ENCODE measurements at places on chromosomes 6 and 20. TPM values are rescaled to one million over a fixed set of nuclear protein-coding genes. Genes with fewer than 3 reads are reported as not detected.

- no peak for DNase-seq
Observed at GRCh38 chr6:155647354-155647753, 191.7 kb upstream of the NOX3 start.

- DNase-seq: no peak
Observed at GRCh38 chr6:21161707-21162106, 431.8 kb upstream of the SOX4 start.

- no peak for DNase-seq
Observed at GRCh38 chr20:18754030-18754652, 59.4 kb upstream of the SCP2D1 start.

DNA sequence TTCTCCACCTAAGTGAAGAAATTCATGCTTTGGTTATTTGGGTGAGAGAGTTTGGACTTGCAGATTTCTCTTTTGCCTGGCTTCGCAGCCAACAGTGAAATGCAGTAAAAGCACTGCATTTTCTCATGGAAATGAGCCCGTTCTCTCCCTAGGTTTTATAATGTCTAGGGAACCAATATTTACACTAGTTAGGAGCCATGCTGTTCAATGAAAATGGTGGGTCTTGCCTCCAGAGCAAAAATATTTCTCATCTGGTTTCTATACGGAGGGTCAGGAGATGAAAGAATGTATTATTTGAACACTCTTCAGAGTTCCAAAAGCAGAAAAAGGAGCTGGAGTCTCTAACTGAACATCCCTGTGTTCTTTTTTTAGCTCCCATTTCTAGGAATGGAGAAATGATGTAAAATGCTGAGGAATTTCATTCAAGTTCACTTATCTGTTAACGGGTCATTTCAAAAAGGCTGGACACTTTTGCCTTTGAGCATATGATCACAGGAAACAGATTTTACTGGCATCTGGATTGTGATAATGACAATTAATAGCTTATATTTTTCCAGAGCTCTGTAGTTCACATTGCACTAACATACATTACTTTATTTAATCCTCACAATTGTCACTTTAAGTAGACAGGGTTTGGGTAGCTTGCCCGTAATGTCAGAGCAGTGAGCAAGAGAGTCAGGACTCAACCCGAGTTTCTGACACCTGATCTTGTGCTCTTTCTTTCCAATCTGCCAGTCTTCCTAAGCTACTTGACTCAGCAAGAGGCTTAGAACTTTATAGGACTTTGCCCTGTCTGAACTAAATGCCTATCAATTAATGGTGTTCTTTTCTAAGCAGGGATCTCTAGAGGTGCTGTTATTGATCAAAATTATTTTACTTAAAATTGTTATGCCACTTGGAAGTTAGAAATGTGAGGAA lies 78.0 kb downstream of the PPP1R14C start:
- no peak for DNase-seq

- no peak for DNase-seq
Observed at GRCh38 chr6:43917878-43918382, 147.9 kb downstream of the VEGFA start.

DNA sequence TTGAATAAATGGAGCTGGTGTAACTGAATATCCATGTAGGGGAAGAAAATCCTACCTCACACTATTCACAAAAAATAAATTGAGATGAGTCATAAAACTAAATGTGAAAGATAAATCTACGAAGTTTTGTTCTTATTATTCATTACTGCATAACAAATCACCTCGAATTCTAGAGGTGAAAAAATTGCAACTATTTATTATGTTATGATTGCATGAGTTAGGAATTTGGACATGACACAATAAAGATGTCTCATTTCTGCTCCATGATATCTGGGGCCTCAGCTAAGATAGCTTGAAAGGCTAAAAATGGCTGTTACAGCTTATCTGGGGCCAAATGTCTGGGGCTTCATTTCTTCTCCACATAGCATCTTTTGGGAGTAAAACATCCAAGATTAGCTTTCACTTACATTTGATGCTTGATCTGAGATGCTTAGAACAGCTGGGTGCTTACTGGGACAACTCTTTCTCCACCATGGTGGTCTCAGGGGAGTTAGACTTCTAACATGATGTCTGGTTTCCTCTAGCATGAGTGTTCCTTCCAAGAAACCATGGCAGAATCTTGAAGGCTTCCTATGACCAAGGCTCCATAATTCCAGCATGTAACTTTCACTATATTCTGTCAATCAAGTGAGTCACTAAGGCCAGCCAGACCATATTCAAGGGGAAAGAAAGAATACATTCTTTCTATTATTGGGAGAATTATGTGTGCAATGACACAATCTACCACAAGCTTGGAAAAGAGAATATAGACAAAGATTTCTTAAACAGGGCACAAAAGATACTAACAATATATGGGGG lies 30.1 kb downstream of the OR2B6 start:
- no peak for DNase-seq

Gene HSD17B8
- 25.5 TPM for total RNA-seq

Gene HBS1L
- 85.2 TPM for total RNA-seq

Gene PLTP
- total RNA-seq: 23.4 TPM
